ENCODE measurements at places on chromosomes 5 and 9.

- peak; percentile 22 for DNase-seq
Observed at GRCh38 chr9:126043681-126044080, 282.9 kb upstream of the MVB12B start.

DNA sequence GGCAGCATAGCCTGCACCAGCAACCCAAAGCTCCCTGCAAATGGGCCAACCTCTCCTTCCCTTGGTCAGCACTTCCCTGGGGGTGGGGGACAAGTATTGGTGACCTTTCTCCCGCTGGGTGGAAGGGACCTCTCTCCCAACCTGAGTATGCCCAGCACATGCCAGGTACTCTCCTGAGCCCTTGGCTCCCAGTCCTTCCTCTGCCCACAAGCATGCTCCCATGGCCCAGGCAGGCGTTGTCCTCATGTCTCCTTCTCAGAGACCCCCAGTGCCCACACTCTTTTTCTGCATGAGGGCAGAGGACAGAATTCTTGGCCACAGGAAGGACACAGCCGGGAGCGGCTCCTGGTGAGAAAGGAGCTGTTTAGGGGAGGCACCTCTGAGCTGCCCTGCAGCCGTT is 60.3 kb downstream of the PHF2 start:
- DNase-seq, result no peak

DNA sequence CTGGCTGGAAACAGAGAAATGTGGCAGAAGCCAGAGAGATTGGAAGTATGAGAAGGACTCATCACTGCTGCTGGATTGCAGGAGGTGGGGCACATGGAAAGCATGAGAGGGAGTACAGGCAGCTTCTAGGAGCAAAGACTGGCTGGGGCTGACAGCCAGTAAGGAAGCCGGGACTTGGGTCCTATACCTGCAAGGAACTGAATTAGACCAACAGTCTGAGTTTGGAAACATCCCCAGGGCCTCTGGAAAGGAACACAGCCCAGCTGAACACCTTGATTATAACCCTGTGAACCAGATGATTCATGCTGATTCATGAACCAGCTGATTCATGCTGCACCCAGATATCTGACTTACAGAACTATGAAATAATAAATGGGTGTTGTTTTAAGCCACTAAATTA is 93.4 kb downstream of the OSTF1 start:
- peak; percentile 39 for DNase-seq

DNA sequence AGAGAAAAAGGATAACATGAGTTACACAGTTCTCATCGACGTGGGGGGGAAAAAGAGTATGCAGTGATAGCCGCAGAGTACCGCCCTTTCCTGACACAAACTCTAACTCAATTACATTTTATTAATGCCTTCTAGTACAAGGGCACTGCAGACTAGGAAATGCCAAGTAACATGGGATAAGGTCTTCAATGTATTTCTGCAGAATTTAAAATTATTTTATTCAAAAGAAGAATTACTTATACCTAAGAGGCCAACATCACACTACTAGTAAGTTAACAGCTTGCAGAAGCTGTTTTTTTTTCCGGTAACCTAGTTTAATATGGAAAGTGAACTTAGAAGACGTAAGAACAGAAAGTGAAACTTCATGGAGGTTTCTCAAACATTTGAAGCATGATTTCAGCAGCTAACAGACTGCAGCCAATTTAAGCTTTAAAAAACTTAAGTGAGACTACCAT is 3.9 kb downstream of the SETX start:
- no peak for DNase-seq

DNA sequence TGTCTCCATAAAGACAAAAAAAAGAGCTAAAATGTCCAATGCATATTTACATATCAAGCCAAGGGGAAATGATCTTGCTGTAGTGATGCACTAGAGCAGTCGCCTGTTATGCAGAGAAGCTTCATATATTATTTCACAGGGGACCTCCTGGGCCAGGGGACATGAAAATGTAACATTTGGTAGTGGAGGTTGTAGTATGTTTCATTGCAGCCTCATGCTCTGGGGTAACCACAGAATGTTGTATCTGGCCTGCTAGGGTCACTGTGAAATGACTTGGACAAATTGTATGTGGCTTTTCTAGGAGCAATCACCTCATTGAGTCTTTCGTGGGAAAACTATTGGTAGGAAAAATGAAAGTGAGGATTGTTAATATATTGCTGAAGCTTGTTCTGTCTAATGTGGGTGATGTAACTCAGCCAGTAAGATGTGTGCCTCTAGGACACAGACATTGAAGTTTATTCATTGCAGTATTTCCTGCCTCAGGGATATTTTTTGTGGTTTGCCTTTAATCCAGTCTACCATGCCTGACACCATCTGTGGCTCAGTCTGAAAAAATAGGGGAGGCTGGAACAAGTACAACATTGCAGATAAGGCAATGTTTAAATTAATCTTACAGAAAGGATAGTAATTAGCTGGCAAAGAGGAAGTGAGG is 430.8 kb upstream of the TNC start:
- no peak for DNase-seq

- DNase-seq, result no peak
Observed at GRCh38 chr5:39013938-39014337, 60.3 kb downstream of the RICTOR start.

DNA sequence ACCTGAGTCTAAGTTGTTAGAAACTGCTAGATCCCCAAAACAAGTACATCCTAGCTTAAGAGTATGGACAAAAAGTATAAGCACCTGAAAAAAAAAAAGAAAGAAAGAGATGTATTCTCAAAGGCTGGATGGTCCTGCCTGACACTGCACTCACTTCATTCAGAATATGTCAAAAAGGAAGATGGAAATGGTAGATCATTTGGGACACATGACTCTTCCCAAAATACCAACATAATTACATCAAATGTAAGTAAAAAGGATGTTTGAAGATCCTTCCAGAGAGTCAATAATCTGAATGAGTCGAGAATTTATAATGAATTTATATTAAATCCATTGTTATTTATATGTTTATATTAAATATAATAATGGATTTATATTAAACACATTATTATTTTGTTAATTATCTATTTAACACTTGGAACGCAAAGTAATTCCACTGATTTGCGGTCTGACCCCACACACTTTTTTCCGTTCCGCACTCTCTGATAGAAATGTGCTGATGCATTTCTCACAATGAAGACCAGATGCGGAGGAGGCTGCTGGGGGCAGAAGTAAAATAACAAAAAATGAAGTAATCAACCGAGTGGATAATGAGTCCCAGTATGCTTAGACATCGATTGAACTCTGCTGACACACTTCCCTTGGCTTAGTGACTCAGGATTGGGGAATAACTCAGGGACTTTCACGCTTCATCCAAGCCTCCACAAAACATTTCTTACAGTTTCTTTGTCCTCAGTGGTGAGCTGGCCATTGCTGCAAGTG is 201.2 kb downstream of the ADAMTS12 start:
- peak; percentile 64 for DNase-seq

GRCh38 chr9:78236551-78236910 is 656 bp downstream of the CEP78 start:
- DNase-seq, result no peak

- no peak for DNase-seq
Observed at GRCh38 chr5:31771500-31771899, 132.6 kb downstream of the PDZD2 start.

DNA sequence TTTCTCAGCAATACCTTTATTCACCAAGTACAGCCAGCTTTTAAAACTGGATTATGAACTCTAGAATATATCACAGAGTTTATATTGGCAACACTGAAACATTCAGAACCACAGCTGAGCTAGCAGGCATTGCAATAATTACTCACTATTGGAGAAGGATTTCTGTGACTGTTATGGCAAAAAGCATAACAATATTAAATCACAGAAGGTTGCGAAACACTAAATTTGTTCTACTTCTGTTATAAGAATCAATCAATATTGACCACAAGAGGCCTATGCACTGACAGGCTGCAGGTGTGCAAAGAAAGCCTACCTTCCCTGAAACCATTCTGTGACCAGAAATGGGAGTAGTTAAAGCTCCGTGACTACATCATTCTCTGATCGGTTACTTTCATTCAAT is 59.2 kb downstream of the AP3B1 start:
- no peak for DNase-seq

GRCh38 chr5:60346393-60346792 is 353.6 kb downstream of the DEPDC1B start:
- no peak for DNase-seq

DNA sequence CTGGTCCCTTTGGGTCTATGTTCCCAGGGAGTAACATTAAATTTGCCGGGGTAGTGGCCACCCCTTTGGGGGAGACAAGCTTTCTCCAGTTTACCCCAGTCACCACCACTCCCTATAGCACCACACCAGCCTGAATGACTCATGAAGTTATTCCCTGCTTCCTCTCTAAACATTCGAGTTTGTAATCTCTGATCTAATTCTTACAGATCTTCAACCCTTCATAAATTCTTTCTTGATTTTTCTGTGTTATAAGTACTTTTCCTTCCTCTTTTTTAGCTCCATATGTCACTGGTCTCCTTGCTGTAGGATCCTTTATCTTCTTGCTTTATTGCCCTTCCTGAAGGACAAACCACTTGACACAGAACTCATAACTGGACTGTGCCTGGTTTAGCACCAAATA is 55.6 kb downstream of the GNA14 start:
- DNase-seq, result no peak

GRCh38 chr9:86971742-86972141 is 24.4 kb upstream of the GAS1 start:
- no peak for DNase-seq

DNA sequence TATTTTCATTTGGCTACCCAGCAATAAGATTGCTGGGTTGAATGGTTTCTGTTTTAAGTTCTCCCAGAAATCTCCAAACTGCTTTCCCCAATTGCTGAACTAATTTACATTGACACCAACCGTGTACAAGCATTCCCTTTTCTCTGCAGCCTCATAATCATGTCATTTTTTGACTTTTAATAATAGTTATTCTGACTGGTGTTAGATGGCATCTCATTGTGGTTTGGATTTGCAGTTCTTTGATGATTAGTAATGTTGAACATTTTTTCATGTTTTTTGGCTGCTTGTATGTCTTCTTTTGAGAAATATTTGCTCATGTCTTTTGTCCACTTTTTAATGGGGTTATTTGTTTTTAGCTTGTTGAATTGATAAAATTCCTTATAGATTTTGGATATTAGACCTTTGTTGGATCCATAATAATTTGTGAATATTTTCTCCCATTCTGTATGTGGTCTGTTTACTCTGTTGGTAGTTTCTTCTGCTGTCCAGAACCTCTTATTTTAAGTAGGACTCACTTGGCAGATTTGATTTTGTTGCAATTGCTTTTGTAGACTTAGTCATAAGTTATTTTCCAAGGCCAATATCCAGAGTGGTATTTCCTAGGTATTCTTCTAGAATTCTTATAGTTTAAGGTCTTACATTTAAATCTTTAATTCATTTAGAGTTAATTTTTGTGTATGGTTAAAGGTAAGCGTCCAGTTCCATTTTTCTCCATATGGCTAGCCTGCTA is 793.7 kb downstream of the BRINP1 start:
- peak; percentile 25 for DNase-seq

DNA sequence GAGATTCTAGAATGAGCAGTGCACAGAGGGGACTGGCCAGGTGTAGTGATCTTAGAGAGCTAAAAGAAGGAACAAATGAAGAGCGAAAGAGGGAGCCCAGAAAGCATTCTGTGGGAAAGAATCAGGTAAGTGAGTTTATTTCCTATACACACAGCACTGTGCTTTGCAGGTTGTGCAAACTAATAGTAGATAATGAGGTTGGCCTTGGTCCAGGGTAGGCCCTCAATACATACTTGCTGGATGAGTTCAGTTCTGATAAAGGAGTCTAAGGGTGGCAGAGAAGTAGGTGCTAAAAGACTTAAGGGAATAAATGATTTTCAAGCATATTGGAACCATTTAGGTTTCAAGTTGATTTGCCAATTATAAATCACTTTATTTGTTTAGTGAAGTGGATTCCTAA is 122.0 kb downstream of the NPR3 start:
- DNase-seq, result no peak

- DNase-seq, result no peak
Observed at GRCh38 chr5:118461436-118461835, 526.9 kb downstream of the DTWD2 start.

GRCh38 chr5:170557314-170557713 is 53.5 kb downstream of the KCNIP1 start:
- DNase-seq, result no peak

GRCh38 chr5:144134194-144134826 is 36.1 kb downstream of the YIPF5 start:
- no peak for DNase-seq

DNA sequence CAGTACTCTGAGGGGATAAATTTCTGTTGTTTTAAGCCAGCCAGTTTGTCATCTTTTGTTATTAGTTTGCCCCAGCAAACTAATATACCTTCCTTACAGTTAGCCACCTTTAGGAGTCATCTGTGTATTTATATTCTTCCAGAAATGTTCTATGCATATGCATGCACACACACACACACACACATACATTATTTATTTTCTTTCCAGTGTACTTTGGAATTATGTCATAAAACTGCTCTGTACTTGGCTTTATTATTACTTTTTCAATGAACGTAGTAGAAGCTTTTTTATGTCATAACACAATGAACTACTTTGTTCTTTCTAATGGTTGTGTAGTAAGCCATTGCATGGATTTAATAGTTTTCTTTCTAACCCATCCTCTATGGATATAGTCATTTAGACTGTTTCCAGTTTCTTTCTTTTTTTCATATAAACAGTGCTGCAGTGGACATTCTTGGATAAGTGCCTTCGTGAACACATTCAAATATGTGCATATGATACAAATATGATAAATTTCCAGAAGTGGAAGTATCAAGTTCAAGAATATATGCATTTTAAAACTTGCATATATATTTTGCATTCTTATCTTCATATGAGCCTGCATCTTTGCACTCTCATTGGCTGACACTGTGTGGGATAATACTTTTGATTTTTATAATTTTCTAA is 26.6 kb upstream of the DAB2 start:
- no peak for DNase-seq

DNA sequence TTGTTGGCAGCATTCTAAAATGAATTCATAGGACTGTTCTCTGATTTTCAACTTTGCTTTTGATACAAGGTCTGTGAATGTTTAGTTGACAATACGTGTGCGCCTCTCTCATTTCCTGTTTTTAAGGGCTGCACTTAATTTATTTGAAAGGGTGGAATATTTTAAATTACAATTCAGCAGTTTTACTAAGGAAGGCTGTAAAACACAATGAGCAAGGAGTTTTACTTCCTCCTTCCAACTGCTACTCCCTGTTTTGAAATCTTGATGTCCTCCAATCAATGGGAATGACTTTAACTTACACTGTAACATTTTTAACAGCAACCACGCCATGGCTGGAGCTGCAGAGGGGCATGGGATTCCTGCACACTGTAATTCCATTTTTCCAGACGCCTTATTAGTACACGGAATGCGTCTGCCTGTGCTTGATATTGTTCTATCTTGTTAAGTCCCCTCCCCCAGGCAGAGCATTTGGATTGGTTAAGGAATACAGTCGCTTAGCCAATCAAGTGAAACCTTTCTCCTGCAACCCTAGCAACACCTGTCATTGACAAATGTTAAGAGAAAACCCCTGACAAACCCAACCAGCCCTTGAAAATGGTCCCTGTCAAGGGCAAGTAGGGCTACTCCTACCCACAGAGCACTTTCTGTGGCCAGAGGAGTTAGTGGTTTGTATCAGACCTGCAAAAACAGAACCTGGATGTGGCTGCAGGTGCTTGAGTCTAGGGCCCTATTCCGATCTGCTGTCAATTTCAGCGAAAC is 12.5 kb upstream of the ZSWIM6 start:
- DNase-seq, result no peak

All from A172 (cell line).